ENCODE measurements at places on chromosomes 12 and 14.

- no peak for DNase-seq
Measured at GRCh38 chr14:21248739-21249411, 20.4 kb downstream of the HNRNPC start.

DNA sequence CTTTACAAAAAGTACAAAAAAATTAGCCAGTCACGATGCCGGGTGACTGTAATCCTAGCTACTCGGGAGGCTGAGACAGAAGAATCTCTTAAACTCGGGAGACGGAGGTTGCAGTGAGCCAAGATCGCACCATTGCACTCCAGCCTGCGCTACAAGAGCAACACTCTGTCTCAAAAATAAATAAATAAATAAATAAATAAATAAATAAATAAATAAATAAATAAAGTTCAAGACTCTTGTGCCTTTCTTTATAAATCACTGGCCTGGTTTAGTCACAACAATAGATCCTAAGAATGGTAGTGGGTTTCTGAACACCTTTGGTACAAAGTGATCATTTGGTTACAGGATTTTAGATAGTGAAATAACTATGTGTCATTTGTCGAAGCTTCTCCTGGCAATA lies 46.1 kb downstream of the ARL1 start:
- no peak for DNase-seq

DNA sequence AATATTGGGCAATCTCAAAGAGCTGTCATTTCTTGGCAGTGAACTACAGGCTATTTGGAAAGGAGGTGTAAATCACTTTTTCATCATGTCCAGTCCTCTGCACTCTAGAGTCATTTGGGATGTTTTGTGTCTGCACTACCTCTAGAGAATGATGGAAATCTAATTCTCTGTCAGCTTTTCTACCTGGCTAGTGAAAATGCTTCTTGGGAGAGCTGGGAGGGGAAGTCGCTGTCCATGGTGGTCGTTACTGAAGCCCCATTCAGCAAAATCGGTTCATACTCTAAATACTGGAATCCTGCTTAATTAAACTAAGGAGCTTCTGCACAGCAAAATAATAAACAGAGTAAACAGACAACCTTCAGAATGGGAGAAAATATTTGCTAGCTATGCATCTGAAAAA lies 251.8 kb downstream of the APAF1 start:
- DNase-seq: no peak

GRCh38 chr14:101074196-101075024 lies 170.9 kb upstream of the RTL1 start:
- no peak for DNase-seq

GRCh38 chr14:22865424-22866405 lies 5.8 kb upstream of the LRP10 start:
- DNase-seq: no peak

- DNase-seq: no peak
Measured at GRCh38 chr14:75123991-75124390, 2.9 kb downstream of the NEK9 start.

DNA sequence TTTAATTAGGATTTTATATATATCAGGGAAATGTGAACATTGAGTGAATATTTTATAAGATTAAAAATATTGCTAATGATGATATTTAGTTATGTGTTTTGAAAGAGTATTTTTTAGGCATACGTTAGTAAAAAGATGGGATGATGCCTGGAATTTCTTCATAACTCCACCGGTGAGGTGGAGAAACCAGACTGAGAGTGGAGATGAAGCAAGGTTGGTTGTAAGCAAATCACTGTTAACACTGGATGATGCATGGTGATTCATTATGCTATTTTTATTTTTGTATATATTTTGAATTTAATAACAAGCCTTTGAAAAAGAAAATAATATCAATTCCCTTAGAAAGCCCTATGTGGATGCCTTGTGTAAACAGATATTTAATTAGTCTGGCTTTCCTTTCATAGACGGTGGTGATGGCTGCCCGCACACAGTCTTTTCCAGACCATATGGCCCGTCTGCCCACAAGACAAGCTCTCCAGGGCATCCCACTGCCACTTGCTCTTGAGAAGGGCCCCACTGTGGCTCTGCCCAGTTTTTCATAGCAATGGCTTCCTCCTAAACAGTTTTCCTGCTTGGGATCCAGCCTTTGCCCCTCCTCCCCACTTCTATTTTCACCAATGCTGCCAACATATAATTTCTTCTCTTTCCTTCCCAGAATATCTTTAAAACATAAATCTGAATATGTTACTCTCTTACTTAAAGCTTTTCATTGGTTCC lies 95.4 kb downstream of the HELB start:
- no peak for DNase-seq

DNA sequence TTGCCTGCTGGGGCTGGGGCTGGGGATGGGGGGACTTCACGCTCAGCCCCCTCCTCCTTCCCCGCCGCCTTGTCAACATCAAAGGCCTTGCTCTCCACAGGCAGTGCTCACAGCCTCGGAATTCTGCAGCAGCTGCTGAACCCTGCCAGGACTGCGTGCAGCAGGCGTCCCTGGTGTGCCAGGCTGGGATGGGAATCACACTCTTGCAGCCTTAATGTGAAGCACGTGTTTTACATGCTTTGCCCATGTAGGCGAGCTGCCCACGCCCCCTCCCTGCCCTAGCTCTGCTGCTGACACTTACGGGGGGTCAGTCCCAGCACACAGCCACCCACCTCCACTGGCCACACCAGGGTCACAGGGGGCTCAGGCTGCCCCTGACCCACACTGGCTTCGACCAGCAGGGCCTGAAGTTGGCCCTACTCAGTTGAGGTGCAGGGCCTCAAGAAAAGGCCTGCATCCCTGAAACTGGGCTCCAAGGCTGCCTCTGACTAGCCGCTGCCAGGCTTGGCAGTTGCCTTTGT lies 276.2 kb upstream of the RTL1 start:
- DNase-seq: no peak

DNA sequence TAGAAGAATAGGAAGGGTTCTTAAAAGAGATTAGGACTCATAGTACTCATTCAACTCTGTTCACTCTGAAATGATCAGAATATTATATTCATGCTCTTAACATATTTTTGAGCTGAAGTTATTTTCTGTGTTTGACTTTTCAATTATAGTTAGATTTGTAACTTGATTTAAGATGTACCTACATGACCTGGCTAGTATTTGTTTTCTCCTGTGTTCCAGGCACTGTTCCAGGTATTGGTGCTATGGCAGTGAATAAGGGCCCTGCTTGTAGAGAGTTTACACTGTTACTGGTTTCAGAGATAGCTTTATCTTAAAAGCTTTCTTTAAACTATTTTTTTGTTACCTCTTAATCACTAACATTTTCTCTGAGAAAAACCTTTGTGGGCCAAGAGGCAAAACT lies 19.1 kb upstream of the SLC17A8 start:
- DNase-seq: no peak

DNA sequence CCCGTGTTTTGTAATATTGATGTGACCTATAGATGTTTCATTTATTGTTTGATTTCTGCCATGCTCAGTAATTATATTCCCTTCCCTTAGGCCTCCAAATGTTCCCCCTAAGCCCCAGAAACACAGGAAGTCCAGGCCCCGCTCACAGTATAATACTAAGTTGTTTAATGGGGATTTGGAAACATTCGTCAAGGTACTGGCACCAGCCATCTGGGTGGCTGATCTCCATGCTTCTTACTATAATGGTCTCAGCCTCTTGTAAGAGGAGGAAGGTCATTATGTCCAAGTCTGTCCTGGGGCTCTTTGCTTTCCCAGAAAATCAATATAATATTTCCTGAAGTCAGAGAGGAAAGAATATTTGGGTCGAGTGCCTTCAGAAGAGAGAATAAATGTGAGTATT lies 130.9 kb downstream of the KICS2 start:
- DNase-seq: no peak

DNA sequence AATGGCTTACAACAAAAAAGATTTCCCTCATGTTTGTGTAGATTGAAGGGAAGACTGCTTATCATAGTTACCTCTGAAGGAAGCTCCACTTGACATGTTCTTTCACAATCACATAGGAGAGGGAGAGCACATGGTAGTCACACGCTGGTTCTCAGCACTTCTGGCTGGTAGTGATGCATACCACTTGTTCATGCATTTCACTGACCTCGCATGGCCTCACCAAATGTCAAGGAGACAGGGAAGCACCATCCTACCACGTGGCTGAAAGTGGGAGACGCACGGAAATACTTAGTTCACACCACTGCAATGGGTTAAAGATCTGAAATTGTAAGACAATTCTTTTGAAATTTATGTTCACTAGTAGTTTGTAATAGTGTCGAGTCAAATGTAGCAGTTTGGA lies 74.0 kb downstream of the PDE3A start:
- no peak for DNase-seq

GRCh38 chr14:24843494-24843893 lies 206.5 kb downstream of the STXBP6 start:
- DNase-seq: no peak

DNA sequence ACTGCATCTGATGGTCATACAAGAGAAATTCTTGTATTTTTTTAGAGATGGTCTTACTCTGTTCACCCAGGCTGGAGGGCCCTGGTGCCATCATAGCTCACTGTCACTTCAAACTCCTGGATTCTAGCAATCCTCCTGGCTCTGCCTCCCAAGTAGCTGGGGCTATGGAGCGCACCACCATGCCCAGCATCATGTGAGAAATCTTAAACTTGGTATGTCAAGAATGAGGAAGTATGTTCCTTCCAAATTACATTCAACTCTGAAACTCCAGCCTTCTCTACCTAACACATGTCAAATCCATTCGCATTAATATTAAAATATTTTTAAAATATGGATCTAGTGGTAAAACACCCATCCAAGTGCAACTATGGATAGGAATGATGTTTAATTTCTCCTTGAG lies 27.5 kb upstream of the CDKN3 start:
- DNase-seq: no peak

DNA sequence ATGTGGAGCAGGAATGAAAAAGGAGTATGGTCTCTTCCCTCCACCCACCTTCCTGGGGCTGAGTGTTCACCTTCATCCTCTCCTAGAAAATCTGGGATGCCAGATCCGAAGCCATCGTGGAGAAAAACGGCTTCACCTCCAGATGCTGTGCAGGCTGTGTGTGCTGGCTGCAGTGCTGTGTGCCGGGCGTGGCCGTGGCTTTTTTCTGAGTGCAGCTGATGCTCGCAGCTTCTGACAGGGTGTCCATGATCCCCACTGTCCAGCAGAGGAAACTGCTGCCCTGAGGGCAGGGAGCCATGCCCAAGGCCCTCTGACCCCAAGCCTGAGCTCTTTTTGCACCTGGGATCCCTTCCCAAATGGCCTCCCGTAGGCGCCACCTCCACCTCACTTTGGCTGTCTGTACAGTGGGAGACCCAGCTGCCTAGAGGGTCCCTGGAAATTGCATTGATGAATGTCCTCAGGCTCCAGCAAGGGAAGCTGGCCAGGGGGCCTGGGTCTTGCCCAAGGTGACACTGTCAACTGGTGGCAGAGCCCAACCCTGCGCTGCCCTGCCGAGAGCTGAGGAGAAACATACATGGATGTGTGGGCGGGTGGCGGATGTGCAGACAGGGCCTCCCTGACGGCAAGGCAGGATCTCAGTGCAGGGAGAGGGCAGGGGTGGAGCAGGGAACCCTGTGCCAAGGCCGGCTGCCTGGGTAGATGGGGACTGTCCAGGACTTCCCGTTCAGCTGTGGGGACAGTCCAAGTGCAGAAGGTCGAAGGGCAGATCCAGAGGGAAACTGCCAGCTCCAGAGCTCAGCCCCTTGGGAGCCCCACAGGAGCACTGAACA lies 53.3 kb downstream of the BEGAIN start:
- no peak for DNase-seq

- DNase-seq: no peak
Measured at GRCh38 chr12:110371408-110372055, 32.0 kb downstream of the ANAPC7 start.

DNA sequence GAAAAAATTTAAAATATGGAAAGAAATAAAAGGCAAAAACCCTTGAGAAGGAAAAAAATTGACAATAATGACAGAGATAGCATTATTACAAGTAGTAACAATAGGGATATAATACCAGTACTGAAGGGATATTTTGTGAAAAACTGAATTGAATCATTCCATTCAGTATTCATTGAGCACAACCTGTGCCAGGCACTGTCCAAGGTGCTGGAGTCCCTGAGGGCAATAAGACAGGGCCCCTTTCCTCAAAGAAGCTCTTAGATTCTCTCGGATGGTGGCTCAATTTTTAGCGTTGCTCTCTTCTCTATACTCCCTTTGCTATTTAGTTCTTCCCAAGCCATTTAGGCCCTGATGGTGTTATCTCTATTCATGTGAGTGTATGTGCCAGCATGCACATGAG lies 34.3 kb upstream of the GAS2L3 start:
- no peak for DNase-seq

DNA sequence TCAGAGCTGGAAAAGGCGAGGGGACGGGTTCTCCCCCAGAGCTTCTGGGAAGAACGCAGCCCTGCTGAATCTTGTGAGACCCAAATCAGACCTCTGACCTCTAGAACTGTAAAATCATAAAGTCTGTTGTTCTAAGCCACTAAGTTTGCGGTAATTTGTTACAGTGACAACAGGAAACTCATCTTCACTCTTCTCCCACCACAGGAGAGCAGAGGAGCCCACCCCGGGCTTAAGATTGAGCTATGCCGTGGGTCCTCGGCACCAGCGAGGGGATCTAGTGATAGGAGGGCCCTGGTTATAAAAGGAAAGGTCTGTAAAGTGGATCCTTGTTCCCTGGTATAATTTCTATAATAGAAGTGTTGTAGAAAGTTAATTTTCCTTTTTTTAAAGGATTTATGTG lies 7.6 kb downstream of the MLXIP start:
- no peak for DNase-seq

DNA sequence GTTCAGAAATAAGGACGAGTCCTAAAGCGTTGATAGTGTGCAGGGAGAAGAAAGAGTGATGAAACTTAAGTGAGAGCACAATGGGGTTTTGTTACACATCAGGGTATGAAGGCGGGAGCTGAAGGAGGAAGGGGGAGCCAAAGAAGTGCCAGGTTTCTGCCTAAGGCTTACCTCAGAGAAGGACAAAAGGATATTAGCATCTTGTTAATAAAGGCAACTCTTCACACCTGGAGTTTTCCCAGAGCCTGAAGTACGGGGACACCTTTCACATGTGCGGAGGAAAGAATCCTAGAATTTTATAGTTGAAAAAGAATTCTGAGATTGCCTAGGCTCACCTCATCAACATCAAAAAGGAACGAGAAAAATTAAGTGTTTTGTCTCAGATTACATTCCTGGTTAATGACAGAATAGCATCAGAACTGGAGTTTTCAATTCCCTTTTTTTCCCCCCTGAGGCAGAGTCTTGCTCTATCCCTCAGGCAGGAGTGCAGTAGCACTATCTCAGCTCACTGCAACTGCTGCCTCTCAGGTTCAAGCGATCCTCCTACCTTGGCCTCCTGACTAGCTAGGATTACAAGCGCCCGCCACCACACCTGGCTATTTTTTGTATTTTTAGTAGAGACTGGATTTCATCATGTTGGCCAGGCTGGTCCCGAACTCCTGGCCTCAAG lies 2.2 kb upstream of the SAV1 start:
- no peak for DNase-seq

DNA sequence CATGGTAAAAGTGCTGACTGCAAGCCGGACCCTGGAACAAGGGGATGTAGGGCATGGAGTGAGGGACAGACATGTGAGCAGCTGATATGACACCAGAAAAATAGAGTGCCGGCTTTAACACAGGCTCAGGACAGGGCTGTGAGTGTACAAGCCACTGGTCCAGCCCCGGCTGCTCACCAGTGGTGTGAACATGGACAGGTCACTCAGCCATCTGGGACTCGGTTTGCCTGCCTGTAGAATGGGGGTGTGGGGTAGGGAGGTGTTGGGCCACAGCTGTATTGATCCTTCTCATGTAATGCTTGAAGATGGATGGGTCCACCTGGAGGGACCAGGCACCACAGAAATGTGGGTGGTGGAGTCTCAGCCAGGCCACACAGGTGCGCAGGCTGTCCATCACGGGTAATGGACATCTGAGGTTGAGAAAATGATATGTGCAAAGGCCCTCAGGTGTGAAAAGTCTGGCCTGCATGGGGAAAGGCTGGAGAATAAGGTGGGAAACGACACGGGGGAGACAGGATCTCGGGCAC lies 10.6 kb upstream of the KRT74 start:
- DNase-seq: no peak
